ENCODE measurements at places on chromosomes 6 and 20.

DNA sequence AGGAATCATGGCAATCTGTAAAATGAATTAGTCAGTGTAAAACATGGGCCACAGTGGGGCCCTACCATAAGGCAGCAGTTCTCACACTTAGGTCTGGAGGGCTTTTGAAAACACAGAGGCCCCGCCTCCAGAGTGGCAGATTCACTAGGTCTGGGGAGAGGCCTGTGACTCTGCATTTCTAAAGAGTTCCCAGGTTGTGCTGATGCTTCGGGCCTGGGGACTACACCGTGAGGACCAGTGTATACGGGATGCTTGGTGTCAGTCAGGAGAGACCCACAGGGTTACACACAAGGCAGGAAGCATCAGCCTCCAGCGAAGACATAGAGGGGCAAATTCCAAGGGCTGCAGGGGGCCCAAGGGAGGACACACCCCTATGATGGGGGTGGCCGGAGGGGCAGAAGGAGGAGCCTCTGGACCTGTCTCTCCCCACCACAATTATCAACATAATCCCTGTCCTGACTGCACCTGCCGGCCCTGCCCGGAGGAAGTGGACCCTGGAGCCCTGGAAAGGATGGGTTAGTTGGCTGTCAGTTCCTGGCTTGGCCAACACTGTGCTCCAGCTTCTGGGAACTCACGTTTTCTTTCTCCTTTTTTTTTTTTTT, 46.7 kb downstream of the FGD2 start:
- DNase-seq: no peak

- no peak for DNase-seq
These were observed 164.9 kb downstream of the CDH26 start for GRCh38 chr20:60123096-60123495.

GRCh38 chr6:20565342-20565741, 31.1 kb downstream of the CDKAL1 start:
- DNase-seq: no peak

DNA sequence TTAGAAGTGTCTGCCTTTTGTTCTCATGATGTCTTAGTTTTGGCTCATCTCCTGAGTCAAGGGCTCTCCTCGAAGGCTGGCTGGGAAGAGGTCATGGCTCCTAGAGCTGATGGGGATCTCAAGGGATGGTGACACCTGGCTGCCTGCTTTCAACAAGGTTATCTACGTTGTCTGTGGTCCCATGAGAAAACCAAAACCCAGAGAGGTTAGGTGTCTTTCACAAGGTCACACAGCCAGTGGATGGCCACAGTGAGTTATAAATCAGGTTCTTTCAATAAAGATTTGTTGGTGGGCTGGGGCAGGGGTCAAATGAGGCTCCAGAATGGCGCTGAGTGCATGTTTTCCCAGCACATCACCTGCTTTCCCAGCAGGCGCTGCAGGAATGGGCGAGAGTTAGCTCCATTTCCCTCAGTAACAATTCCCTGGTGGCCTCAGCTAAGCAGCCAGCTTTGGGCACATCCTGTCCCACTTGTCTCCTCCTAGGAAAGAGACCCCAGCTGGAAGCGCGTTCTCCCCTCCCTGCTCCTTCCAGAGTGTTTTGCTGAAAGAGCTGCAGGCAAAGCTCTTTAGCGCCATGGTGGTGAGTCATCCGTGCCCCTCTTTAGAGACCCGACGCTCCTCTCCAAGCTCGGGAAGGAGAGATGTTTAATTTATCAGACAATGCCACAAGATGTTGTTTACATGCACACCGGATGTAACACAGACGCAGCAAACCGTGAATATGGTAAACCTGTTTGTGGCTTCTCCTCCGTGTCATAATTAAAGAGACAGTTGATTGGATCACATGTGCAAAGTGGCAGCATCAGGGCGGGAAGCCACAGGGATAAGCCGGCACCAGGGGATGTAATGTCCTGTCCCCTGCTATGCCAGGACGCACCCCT, 109.7 kb downstream of the LRFN2 start:
- DNase-seq: no peak

- DNase-seq: no peak
These were observed 27.0 kb upstream of the PTGIS start for GRCh38 chr20:49594931-49595315.

DNA sequence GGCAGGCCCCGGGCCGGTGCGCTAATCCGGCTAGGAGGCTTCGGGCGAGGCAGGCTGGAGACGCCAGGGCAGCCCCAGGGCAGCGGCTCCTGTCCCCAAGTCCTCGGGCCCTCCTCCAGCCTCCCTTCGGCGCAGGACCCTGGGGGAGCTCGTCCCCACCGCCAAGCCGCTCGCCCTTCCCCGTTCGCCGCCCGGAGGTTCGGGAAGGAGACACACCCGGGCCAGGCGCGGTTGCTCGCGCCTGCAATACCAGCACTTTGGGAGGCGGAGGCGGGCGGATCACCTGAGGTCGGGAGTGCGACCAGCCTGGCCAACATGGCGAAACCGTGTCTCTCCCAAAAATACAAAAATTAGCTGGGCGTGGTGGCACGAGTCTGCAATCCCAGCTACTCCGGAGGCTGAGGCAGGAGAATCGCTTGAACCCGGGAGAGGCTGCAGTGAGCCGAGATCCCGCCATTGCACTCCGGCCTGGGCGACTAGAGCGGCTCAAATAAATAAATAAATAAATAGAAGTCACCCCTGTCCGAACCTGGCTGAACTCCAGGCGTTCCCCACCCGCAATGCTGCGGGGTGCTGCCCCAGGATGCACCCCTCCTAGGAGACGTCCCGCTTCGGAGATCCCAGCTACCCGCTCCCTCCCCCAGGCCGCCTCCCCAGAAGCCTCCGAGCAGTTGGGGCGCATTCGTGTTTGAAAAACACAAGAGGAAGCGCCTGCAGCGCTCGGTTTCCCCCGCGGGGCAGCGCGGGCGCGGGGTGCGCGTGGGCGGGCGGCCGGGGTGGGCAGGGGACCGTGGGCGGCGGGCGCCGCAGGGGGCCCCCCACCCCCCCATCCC, 27.5 kb downstream of the SERPINB9 start:
- peak; percentile 30 for DNase-seq

GRCh38 chr6:143585716-143586115, 74.2 kb upstream of the FUCA2 start:
- DNase-seq: no peak

GRCh38 chr6:113696960-113697359, 160.2 kb upstream of the MARCKS start:
- DNase-seq: no peak

DNA sequence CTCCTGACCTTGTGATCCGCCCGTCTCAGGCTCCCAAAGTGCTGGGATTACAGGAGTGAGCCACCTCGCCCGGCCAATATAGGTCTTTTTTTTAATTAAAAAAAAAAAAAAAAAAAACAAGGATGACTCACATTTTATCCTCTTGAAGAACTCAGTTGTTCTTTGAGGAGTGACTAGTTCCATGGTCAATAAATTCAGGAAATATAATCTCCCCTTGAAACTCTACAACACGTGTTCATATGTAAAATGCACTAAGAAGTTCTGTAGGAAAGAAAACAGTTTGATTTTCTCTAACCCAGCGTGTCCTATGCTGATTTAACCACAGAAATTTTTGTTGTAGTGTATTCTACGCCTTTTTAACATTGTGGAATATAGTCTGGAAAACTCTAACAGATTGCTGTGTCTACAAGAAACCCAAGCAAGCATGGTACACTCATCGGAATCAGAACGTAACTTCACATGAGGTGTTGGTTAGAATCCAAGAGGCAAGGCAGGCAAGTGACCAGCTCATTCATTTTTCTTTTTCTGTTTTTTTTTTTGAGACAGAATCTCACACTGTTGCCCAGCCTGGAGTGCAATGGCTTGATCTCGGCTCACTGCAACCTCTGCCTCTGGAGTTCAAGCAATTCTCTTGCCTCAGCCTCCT, 79.0 kb upstream of the ZNF217 start:
- DNase-seq: peak; percentile 57
